ENCODE measurements at places on chromosomes 2 and 18.

DNA sequence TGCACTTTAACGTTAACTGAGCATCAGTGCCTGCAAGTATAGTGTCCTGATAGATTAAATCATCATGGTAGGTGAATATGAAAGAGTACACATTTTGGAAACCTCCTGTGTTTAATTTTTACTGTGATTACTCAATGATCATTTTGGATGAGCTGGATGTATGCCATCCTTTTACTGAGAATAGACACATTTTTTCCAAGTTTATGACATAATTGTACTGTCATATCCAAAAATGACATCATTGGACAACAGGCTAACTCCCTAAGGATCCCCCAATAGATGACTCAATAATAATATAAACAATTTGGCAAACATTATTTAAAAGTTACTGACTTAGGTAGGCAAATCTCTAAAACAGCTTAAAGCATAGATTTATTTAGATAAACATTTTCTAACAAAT lies 410.8 kb upstream of the REG3G start:
- DNase-seq: no peak

- no peak for DNase-seq
Measured at GRCh38 chr2:74204436-74204835, 6.0 kb downstream of the MTHFD2 start.

DNA sequence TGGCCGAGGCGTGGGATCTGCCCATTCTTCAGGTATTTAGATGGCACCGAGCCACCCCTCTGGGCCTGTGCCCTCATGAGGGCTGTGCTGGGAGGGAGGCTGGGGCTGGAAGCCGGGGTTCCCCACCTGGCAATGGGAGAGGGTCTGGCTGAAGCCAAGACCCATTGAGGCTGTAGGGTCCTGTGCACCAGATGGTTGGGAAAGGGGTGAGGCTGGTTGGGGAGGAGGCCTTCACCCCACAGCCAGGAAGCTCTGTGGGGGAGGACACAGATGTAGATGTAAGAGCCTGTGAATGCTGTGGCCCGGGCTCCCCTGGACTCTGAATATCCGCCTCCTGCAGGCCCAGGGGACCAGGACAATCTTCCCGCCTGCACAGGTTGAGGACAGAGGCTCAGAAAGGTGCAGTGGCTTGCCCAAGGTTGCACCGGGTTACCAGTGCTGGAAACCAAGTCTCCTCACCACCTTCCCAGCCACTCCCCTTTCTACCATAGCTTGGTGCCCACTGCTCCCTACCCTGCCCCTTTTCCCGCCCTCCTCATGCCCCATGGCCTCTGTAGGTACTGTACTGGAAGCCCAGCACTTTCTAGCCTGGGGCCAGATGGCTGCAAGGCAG lies 49.7 kb downstream of the PDCL3 start:
- no peak for DNase-seq

DNA sequence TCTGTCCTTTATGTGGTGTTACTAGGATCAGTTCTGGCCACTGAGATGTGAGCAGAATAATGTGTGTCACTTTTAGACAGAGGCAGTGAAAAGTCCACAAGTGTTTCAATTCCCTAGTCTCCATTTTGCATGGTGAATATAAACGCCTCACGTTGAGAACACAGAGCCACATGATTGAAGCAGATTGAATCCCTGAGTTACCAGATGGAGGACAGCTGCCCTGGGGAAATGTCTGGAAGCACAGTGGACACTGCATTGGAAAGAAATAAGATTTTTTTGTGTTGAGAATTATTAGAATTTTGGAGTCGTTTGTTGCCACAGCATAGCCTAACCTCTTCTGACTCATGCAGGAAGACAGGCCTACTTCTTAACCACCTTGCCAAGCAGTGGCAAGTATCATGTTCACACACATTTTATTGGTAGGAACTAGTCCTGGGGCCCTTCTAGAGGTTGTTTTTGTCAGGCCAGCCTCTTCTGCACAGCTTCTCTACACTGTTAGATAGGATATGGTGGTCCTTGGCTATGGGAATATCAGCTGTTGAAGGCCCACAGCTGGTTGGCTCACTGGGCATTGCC lies 188.6 kb downstream of the TMEM182 start:
- no peak for DNase-seq

DNA sequence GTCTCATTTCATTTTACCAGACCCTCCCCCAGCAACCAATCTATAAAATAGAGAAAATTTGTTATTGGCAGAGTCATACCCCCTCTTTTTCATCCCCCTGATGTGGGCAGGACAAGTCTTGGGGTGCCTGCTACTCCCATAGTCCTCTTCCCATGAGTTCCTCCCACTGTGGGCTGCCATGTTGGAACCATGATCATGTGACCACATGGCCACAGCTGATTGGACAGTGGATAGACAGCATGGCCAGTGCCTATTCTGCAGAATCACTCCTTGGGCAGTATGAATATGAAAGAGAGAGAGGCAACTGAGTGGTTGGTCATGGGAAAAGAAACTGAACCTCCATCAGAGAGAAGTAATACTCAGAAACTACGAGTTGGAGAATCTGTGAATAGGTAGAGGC lies 84.9 kb downstream of the PDCL3 start:
- DNase-seq: no peak

GRCh38 chr18:35811896-35812295 lies 160.6 kb upstream of the RMP24 start:
- DNase-seq: no peak

GRCh38 chr2:16093639-16094529 lies 153.5 kb downstream of the MYCN start:
- no peak for DNase-seq

- DNase-seq: no peak
Measured at GRCh38 chr18:21112543-21113105, 1.0 kb upstream of the ROCK1 start.

DNA sequence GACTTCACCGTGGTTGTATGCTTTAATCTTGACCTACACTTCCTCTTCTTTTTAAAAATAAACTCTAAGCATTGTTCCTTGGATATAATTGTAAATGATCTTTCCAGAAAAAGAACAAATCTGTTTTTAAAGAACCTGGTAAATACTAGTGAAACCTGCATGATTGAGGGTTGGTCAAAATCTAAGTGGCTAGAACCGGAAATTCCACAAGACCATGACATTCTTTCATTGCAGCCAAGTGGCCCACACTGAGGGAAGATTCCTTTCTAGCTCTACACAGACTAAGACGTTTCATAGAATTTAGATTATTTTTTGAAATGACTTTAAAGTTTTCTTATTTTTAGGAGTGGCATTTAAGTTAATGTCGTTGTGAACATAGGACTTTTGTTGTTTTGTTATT lies 356.7 kb downstream of the NYAP2 start:
- no peak for DNase-seq

- no peak for DNase-seq
Measured at GRCh38 chr2:32862269-32863055, 84.3 kb upstream of the LTBP1 start.

DNA sequence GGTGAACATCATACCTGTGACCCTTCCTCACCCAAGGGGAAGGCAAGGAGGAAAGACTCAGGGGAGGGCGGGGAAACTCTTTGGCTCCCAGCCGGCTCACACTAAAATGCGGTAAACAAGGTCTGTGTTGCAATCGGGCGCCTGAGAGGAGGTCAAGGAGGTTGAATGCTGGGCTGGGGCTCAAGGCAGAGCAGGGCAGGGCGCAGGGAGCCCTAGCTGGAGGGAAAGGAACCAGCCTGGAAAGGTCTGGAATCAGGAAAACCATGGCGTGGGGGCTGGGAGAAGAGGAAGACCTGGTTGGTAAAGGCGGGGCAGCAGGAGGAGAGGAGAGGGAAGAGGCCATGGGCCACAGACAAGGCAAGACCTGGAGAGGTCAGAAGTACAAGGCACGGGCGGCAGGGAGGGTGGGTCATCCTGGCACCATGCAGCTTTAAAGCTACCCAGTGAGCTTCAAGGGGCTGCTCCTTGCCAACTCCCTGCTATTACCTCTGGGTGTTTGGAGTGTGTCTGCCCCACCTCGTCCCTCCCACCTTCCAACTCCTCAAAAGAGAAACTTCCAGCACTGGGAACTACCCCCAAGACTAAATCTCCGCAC lies 4.8 kb upstream of the TMEM37 start:
- DNase-seq: no peak

GRCh38 chr2:146806364-146807005 lies 1038.3 kb upstream of the ACVR2A start:
- DNase-seq: no peak

DNA sequence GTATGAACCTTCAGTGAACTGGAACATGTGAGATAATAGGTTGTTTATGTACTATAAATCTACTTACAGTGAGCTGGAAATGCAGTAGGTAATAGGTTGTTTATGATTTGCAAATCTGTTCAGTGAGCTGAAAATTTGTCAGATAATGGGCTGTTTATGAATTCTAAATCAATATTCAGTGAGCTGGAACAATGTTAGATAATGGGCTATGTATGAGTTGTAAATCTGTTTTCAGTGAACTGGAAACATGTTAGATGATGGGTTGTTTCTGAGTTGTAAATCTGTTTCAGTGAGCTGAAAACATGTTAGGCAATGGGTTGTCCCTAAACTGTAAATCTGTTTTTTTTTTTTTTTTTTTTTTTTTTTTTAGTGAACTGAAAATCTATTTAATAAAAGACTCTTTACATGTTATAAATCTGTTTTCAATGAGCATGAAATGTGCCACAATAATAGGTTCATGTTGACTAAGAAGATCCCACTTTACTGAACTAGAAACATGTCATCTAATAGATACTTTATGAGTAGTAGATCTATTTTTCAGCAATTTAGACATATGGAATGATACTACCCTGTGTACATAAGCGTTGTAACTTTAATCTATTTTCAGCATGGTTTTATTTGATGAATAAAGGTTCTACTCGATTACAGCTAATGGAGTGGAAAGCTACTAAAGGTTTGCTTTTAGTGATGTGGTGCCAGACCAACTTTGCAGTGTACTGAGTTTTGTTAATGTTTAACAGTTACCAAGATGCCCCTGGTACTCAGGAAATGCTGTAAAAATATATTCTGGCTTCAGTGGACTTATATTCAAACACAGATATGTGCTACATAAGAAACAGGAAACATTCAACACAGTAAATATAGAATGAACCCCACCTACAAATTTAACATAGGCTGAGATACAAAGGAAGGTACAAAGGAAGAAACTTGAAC lies 1471.8 kb downstream of the LRP1B start:
- DNase-seq: peak; percentile 15

DNA sequence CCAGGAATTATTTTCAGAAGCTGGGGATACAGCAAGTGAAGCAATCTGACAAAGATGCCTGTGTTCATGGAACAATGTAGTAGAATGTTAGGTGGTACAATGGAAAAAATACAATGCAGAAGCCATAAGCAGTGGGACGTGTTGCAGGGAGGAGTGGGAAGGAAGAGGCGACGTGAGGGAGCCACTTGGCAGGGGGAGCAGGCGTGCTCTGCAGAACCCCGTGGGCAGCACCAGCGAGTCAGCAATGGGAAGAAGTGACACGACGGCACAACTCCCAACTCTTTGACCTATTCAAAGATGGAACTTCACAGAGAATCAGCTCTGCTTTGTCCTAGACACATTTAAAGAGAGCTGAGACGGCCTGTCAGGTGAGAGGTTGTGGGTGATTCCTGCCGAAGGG lies 30.5 kb downstream of the PRELID3A start:
- no peak for DNase-seq

GRCh38 chr18:44671914-44672313 lies 8.8 kb upstream of the SETBP1 start:
- DNase-seq: no peak

- no peak for DNase-seq
Measured at GRCh38 chr2:129744649-129745048, 234.8 kb upstream of the RAB6C start.

DNA sequence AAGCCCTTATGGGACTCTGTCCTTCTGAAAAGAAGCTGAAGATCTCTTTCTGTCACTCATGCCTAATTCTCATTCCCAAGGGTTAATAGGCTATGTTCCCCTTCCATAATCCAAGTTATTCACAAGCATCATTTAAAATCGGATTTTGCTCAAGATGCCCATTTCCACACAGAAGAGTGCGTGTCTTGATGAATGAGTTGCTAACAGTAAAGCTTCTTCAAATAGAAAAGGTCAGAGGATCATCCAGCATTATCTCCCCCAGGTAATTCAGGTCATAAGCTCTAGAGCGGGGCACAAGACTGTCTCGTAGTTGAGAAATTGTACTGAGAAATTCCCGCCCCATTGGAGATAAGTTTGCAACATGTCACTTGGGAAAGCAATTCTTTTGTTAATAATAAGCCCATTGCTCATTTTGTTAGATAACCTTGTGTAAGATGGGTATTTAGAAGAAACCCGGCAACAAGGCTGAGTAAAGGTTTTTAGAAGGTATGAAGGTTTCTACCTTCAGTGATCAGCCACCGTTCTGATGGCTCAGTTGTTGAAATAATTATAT lies 290.7 kb upstream of the EPAS1 start:
- DNase-seq: no peak

All from HuH-7.5 (cell line).